ENCODE measurements at places on chromosomes 7 and 10.

- peak; percentile 62 for DNase-seq
These were observed 132.6 kb upstream of the PODXL start for GRCh38 chr7:131688738-131689661.

DNA sequence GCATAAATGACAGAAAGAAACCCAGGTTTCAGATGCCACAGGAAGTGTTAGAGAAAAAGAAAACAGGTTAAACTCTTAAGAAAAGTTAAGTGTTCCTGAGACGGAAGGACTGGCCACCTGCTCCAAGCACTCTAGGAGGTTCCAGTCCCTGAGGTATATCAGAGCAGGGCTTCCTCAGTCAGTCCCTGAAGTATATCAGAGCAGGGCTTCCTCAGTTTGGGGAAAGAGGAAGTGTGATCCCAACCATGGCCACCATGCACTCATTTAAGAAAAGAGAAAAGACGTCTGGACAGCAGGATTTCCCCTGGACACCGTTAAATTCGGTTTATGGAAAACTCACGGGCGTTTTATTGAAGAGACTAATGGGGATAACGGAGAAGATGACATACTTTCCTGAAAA, 133.4 kb upstream of the PFKP start:
- no peak for DNase-seq

GRCh38 chr7:1810521-1810920, 140.4 kb downstream of the ELFN1 start:
- no peak for DNase-seq

DNA sequence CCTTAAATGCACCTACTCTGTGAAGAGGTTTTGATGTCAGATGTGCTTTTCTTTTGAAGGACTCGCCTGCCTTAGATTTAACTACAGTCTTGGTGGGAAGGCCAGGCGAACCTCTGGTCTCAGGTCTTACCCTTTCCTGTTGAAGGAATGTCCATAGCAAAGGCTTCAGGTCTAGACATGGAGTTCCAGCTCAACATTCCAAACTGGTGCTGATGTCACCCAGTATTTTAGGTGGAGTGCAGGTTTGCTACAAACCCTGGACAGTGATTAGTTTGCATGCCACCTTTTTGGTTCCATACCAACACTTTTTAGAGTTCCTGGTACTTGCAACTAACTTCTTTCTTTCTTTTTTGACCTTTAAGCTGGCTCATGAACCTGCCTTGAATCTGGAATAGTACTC, 258.7 kb downstream of the GFRA1 start:
- DNase-seq: no peak

- peak; percentile 89 for DNase-seq
These were observed 72.2 kb downstream of the MCU start for GRCh38 chr10:72764151-72764550.

GRCh38 chr7:137577184-137577583, 233.7 kb upstream of the PTN start:
- DNase-seq: peak; percentile 60

GRCh38 chr7:102236592-102237287, 49.9 kb upstream of the SH2B2 start:
- peak; percentile 64 for DNase-seq

- DNase-seq: peak; percentile 77
These were observed 26.7 kb upstream of the OTUD1 start for GRCh38 chr10:23412223-23412622.

GRCh38 chr10:86163522-86164173, 202.9 kb downstream of the GRID1 start:
- no peak for DNase-seq

GRCh38 chr10:88934900-88935672, 17.5 kb downstream of the ACTA2 start:
- peak; percentile 70 for DNase-seq

- no peak for DNase-seq
These were observed 904 bp upstream of the CCDC7 start for GRCh38 chr10:32445036-32445435.

GRCh38 chr10:102298899-102299298, 53.6 kb downstream of the GBF1 start:
- no peak for DNase-seq

GRCh38 chr10:8060704-8061121, 6.2 kb downstream of the GATA3 start:
- no peak for DNase-seq

- peak; percentile 82 for DNase-seq
These were observed 216.6 kb downstream of the TWIST1 start for GRCh38 chr7:18900803-18901202.

DNA sequence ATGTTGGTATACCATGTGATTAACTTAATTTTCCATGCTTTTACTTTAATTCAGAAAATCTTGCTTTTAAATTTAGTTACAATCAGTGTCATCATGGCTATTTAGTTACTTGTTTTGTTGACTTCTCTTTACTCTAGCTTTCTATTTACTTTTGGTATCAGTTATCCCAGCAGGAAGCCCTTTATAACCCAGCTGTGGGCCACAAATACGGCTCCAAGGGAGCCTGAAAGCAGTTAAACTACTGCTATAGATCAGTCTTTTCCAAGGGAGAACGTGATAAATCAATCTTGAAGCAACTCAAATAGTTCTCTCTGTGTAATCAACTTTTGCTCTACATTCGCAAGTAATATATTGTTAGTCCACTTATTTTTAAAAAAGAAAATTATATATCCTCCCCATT, 287.4 kb downstream of the CACNA2D1 start:
- no peak for DNase-seq

DNA sequence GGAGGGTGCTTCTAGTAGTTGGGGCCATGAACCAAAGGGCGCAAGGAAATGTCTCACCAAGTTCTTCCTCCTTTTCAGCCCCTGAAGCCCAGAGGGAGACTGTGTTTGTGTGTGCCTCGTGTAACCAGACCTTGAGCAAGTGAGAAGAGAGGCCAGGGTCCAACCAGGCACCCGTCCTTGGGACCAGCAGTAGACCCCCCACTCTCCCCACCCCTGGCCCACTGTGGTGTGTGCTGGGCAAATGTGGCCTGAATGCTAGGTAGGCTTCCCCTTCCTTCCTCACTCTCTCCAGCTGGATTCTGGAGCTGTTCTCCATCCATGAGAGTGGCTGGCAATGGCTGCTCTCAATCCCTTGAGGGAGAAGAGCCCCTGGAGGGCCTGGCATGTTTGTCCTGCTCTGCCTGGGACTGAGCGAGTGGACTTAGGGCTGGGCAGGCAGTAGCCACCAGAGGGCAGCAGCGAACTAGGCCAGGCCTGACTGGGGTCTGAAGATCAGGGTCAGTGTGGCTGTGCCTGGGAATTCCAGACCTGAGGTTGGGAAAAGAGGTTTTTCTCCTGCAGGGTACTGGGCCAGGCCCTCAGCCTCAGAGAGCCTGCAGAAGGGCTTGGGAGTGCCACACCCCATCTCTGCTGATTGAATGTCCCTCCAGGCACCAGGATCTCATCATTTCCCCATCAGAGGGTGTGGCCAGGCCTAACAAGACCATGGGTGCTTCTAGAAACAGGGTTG, 12.5 kb downstream of the SFRP5 start:
- peak; percentile 56 for DNase-seq

GRCh38 chr10:22433875-22434274, 88.6 kb downstream of the SPAG6 start:
- DNase-seq: peak; percentile 95

DNA sequence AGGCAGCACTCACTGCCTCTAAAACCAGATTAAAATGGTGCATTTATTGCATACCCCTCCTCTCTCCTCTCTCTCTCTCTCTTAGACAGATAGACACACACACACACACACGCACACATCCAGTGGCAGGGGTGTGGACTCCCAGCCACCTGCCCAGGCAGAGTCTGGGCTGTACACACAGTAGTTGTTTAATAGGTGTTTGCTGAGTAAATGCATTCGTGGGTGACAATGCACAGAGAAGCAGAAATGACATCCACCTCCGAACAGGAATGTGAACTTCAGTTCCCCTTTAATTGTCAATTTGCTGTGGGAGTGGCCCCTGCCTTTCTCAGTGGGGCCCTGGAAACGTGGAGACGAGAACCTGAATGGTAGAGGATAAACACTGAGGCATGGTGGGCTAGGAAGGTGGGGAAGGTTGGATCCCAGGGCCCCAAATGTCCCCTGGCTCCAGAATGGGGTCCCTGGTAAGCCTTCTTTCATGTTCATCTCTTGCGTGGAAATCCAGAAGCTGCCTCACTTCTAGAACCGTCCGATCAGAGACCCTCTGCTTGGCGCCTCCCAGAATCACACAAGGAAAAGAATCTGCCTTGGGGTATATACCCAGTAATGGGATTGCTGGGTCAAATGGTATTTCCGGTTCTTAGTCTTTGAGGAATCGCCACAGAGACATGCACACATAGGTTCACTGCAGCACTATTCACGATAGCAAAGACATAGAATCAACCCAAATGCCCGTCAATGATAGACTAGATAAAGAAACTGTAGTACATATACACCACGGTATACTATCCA, 58.5 kb upstream of the ECHDC3 start:
- no peak for DNase-seq

DNA sequence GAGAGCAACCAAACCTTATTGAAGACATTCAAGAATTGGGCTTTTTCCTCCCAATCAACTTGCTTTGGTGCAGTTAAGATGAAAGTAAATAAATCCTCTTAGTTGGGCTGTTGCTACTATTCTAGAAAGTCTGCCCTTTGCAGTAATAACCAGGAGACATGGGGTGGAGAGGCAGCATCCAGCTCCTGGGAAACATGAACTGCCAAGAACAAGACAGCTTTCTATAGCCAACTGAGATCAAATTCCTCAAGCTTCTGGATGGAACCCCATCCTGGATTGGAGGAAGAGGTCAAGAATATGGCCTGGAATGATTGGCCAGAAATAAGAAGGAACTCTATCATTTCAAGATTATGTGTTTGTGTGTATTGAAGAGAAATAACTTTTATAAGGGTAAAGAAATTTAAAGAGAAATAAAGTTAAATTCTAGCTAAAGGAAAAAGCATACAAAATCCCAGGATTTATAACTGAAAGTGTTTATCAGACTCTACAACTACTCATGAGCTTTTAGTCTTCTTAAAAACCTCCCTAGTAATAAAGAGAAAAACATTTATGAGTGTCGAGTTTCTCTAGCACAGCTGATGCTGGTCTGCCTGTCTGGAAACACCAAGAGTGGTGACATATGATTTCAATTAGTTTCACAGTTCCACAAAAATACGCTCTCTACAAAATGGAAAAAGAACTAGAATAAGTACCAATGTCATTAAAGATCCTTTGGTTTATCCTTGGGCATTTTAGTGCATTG, 70.1 kb upstream of the COL1A2 start:
- DNase-seq: peak; percentile 56

GRCh38 chr10:77902159-77902558, 24.4 kb downstream of the DLG5 start:
- no peak for DNase-seq

GRCh38 chr7:142413280-142414000, 155.6 kb upstream of the PRSS58 start:
- DNase-seq: no peak

GRCh38 chr7:25296086-25296485, 67.8 kb upstream of the NPVF start:
- no peak for DNase-seq

DNA sequence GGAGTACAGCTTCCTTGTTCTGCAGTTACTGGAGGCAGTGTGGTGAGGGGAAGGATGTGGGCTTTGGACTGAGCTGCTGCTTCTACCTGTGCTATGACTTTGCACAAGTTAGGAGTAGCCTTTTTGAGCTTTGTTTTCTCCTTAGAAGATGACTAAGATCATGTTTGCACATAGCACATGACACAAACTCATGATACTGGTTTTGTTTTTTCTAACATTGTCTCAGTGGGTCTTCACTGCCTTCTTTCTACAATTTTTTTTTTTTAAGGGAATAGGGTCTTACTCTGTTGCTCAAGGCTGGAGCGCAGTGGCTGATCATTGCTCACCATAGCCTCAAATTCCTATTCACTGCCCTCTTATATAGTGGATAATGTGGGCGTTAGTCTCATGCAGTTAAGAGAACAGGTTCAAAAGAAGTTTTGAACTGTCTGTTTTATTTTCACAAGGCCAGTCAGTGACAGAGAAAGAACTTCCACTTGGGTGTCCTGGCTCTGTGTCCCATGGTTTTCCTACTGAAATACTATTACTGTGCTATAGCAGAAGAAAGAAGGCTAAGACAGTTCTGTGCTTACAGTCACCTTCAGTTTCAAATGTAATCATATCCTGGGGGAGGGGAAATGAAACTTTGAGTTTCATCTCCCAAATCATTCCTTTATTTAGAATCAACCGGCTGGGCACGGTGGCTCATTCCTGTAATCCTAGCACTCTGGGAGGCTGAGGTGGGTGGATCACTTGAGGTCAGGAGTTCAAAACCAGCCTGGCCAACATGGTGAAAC, 72.0 kb downstream of the KAT6B start:
- DNase-seq: no peak

DNA sequence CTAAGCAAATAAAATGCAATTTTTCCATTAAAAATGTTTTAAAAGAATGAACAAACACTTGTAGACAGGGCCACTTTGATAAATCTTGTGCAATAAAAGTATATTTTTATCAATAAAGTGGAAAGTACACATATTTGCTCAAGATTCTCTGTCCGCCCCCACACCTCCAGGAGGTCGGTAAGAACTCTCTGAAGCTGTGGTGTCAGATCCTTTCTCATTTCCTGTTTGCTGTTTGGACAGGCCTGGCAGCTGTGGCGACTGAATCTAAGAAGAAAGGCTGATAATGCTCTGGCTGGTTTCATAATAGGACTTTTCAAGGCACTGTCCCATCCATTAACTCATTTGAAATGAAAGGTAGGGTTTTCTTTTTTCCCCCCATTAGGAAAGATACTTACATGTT, 15.3 kb upstream of the ASB4 start:
- peak; percentile 11 for DNase-seq

DNA sequence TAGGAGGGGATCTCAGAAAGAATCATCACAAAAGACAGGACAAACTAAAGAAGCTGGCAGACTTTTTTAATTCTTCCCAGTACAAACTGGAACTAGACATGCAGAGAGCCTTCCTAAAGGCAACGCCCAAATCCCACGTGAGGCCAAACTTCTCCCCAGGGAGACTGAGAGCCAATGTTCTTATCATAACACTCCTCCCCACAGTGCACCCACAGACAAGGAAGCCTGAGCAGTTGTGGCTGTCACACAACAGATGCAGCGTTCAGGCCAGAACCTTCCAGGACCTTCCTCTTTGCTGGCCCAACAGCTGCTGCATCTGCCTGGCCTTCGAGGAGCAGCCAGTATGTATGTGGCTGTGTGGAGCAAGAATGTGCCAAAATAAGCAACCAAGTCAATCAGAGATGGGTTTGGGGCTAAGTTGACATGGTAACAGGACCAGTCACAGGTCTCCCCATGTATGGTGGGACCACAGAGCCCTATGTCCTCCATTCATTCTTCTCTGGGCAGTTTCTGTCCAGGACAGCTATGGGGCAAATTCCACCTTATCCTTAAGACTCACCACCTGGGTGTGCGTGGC, 34.9 kb downstream of the SRPK2 start:
- peak; percentile 68 for DNase-seq

DNA sequence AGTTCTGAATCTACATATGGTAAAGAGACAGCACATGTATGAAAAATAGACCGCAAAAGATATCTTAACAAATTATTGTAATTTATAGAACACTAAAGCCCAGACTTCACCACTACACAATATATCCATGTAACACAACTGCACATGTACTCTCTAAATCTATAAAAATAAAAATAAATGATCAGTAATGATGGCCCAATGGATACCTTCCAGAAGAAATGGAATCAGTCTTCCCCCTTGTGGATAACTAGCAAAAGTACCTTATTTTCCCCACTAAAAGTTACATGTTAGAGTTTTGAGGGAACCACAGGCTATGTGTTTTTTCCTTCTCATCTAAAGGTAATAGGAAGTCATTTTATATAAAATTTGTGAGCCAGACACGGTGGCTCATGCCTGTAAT, 25.7 kb downstream of the C7orf25 start:
- DNase-seq: peak; percentile 11

- no peak for DNase-seq
These were observed 64.1 kb upstream of the ASAH2 start for GRCh38 chr10:50315424-50315823.

GRCh38 chr10:128373071-128373749, 247.0 kb upstream of the MKI67 start:
- DNase-seq: no peak
